ENCODE measurements at places on chromosomes 2 and 18.

GRCh38 chr2:39093218-39093898 lies 27.5 kb downstream of the SOS1 start:
- no peak for DNase-seq

DNA sequence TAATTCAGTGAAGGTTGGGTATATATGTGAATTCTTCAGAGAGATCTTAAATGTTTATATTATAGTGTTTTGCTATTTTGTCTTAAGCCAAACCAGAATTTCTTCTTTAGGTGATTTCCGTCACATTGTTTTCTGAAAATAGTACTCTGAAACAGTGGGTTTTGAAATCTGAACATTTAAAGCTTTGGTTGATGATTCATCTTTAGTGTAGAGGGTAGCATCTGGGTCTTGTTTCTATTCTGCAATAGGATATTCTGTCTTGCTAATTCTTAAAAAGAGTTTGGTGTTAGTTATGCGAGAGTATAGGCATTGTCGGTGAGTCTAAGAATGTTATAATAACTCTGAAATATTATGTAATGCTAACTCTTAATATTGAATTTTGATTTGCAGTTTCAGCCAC lies 69.6 kb upstream of the FAM237A start:
- DNase-seq, result no peak

DNA sequence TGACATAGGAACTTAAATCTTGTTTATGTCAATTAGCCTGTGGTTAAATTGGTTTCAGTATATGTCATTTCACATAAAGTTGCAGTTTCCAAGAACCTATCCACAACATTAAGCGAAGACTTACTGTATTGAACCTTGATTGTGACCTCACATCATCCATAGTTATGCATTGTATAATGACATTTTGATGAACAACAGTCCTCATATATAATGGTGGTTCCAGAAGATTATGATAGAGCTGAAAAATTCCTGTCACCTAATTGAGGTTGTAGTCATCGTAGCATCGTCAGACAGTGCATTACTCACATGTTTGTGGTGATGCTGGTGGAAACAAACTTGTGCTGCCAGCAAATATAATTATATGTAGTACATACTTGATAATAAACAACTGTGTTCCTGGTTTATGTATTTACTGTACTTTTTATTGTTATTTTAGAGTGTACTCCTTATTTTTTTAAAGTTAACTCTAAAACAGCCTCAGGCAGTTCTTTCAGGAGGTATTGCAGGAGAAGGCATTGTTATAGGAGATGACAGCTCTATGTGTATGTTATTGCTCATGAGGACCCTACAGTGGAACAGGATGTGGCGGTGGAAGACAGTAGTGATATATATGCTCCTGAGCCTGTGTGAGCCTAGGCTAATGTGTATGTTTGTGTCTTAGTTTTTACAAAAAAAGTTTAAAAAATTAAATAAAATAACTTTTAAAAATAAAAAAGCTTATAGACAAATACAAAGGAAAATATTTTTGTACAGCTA lies 56.6 kb downstream of the UBE2E3 start:
- no peak for DNase-seq

- DNase-seq, result no peak
Observed at GRCh38 chr2:54290356-54291025, 34.5 kb upstream of the TSPYL6 start.

DNA sequence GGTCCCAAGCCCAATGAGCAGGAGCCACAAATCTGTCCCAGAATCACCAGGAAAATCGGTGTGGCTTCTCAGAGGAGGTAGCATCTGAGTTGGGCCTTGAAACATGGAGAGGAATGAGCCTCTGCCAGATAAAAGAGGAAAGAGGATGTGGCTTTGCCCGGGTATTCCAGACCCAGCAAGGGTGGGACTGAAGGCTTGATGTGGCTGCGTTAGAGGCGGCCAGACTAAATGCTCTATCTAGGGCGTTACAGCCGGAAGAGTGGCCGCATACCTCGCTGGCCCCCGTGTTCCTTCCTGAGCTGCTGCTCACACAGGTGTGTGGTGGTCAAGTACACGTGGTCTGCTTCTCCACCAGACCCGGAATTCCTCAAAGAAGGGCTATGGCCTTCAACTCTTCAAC lies 33.9 kb upstream of the POMC start:
- no peak for DNase-seq

DNA sequence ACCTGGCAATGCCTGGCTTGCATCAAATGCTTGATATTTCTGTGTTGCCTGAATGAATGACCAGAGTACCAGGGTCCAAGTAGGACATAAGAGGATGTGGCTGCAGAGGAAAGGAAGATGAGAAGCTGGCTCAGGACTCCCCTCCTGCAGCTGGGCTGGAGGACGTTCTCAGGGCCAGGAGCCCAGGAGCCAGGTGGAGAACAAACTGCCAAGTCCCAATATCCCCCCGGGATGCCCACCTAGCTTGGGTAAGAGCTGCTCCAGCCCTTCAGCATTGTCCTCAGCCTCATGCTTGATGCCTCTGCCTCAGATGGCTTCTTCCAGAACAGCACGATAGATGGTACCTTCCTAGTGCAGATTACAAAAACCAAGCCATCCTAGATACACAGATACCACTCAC lies 8.6 kb upstream of the ATP6V1B1 start:
- no peak for DNase-seq

All from activated CD4-positive, alpha-beta T cell treated with anti-CD3 and anti-CD28 coated beads, Interleukin-2, amount 50 U/mL, for 4 hours (primary cell).